ENCODE measurements at places on chromosomes 7 and 10.

DNA sequence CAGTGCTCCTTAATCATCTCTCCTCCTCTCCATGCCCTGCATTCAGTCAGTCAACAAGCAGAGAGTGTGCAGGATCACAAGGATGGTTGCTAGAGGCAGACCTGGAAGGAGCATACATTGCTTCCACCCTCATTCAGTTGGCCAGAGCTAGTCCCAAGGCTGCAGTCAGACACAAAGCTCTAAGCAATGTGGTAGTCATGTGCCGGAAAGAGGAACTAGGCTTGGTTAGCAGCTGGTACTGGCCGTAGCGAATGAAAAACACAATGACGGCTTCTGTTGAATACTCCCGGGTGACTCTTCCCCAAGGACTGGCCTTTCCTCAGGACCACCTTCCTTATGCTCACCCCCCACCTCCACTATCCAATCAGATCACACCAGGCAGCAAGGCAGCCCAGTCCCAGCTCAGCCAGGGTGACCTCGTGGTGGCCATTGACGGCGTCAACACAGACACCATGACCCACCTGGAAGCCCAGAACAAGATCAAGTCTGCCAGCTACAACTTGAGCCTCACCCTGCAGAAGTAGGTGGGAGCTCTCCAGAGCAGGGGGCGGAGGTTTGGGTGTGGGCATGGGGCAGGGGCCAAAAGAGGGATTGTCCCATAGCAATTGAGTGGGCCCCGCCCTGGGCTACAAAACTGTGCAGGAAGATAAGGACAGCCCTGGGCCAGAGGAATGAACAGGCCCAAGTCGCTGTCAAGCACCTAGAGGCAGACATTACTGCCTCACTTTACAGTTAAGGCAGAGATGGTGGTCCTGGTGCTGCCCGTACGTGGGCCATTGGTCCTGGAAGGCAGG, 10.9 kb downstream of the LDB3 start:
- DNase-seq: no peak

- no peak for DNase-seq
Measured at GRCh38 chr10:7998831-7999230, 55.7 kb upstream of the GATA3 start.

DNA sequence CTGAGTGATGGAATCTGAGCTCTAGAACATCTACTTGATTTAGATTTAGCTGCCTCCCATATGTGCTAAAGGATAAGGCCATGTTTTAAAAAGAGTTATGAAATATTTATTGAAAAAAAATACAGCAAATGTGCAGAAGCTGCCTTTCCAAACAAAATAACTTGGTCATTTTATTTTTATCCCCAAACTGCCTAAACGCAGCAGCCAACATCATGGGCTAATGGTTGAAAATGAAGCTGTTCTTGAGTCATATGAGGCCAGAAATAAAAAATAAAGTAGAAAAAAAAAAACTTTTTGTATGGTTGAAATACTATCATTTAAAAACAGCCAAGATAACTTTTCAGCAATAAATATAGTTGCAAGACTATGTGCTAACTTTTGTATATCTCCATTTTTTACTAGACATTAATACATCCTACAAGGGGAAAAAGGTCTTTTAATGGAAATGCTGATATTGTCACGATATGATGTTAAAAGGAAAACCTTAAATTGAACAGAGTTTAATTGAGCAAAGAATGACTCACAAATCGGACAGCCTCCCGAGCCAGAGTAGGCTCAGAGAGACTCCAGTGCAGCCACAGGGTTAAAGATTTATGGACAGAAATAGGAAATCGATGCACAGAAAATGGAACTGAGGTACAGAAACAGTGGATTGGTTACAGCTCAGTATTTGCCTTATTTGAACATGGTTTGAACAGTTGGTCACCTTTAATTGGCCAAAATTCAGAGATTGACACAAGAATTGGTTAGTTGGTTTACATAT, 305.8 kb downstream of the MDFIC start:
- no peak for DNase-seq

DNA sequence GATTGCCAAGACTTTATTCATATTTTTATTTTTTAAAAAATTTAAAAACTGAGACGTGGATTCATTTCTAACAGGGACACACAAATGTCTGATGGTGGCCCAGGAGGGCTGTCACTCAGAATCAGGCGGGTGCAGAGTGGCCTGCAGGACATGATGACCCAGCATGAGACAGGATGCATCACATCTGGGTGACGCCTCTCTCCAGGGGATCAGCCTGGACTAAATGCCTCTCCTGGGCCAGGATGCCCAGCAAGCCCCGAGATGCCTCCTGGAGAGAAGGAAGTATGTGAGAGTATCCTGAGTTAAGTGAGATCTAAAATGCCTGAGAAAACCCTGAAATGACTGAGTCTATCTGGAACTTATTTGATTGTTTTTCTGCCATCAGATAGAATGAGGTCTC, 16.9 kb upstream of the MTURN start:
- no peak for DNase-seq

DNA sequence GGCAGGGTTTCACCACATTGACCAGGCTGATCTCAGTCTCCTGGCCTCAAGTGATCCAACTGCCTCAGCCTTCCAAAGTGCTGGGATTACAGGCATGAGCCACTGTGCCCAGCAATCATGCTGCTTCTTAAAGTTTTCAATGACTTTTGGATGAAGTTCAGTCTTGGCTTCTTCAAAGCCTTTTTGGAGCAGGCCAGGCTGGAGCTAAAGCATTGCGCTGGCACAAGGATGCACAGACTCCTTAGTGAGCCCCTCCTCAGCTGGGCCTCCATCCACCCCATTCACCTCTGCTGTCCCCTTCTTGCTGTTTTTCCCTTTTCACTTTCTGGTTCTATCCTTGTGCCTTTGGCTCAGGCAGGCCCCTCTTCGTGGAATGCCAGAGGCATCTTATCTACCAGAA, 638.6 kb downstream of the TYW1 start:
- DNase-seq: no peak

- DNase-seq: no peak
Measured at GRCh38 chr10:32865170-32865569, 92.9 kb downstream of the ITGB1 start.

- DNase-seq: no peak
Measured at GRCh38 chr10:91462423-91462822, 52.3 kb downstream of the HECTD2 start.

DNA sequence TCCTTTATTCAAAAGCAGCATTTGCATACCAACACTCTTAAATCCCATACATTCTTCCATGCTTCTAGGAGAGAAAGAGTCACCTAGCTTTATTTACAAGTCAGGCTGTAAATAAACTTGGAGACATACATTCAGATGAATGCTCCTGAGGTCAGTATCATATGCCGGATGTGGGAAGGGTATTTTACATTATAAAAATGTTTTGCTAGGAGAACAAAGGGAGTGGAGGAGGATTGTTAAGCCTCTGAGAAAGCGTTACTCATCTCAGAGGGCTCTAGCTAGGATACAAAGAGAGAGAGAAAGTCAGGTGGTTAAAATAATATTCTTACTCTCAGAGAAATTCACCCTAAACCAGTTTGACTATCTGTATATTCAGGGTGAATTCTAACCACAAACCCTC, 300.9 kb upstream of the NPSR1 start:
- DNase-seq: no peak

- DNase-seq: no peak
Measured at GRCh38 chr10:70656489-70656888, 15.8 kb upstream of the ADAMTS14 start.

GRCh38 chr7:120981117-120981516, 7.4 kb upstream of the CPED1 start:
- DNase-seq: no peak

GRCh38 chr7:103134836-103135554, 13.9 kb downstream of the NAPEPLD start:
- DNase-seq: no peak

- peak; percentile 8 for DNase-seq
Measured at GRCh38 chr7:45921699-45922519, 837 bp upstream of the IGFBP3 start.

GRCh38 chr7:150842018-150842417, 10.3 kb upstream of the AOC1 start:
- no peak for DNase-seq

Measured in NCI-H1048 (cell line).